CD4-positive, alpha-beta T cell treated with Interleukin-6 at 100 ng/mL for 8 hours (primary cell): ENCODE measurements at places on chromosomes 11 and 22.
A peak's percentile ranks its signal among the peaks of the same experiment; 100 is the strongest.

- no peak for DNase-seq
Observed at GRCh38 chr11:66411323-66411722, 9.5 kb upstream of the NPAS4 start.

- no peak for DNase-seq
Observed at GRCh38 chr11:119479685-119480275, 56.8 kb upstream of the THY1 start.

GRCh38 chr11:118572981-118573550, 857 bp downstream of the ARCN1 start:
- peak; percentile 28 for DNase-seq

- DNase-seq = no peak
Observed at GRCh38 chr11:2955906-2956476, 26.8 kb upstream of the PHLDA2 start.

DNA sequence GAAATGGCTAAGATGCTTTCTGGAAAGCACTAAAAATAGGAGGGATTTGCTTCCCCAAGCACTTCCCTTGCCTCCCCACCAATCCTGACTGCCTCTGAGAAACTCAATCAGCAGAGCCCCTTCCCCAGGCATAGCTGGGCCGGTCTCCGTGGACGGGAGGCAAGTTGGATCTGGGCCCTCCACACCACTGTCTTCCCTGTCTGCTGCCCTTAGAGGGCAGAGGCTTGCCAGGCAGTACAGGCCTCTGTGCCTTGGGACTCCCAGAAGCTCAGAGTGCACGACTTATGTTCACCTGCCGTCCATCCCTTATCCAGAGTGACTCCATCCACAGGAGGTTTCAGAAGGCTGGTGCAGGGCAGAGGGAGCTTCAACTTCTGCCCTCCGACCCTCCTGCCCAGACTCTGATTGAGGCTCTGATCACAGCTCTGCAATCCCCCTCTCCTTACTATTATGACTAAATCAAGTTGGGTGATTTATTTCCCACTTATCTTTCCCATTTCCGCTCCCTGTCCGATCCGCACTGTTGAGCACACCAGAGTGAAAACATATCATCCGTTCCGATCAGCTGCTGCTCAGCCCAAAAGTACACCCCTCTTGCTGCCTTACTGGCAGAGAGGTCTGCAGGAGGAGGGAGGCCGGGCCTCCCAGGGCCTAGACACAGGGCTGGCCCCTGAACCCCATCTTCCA, 71.8 kb downstream of the DSCAML1 start:
- DNase-seq = no peak

DNA sequence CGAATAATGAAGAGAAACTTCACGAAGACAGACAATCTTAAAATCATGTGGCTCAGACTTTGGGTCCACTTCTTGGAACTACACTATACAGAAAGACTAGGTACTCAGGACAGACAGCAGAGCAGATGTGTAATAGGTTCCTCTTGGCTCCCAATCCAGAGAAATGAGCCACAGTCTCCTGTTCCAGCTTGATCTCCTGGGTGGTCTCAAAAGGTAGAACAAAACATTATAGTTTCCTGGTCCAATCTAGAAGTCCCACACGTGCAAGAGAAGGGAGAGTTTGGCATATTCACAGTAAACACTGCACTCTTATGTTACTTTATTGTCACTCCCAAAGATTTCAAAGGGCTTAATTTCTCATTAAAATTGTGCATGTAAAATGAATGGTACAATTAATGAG, 134.5 kb upstream of the FIBIN start:
- no peak for DNase-seq

DNA sequence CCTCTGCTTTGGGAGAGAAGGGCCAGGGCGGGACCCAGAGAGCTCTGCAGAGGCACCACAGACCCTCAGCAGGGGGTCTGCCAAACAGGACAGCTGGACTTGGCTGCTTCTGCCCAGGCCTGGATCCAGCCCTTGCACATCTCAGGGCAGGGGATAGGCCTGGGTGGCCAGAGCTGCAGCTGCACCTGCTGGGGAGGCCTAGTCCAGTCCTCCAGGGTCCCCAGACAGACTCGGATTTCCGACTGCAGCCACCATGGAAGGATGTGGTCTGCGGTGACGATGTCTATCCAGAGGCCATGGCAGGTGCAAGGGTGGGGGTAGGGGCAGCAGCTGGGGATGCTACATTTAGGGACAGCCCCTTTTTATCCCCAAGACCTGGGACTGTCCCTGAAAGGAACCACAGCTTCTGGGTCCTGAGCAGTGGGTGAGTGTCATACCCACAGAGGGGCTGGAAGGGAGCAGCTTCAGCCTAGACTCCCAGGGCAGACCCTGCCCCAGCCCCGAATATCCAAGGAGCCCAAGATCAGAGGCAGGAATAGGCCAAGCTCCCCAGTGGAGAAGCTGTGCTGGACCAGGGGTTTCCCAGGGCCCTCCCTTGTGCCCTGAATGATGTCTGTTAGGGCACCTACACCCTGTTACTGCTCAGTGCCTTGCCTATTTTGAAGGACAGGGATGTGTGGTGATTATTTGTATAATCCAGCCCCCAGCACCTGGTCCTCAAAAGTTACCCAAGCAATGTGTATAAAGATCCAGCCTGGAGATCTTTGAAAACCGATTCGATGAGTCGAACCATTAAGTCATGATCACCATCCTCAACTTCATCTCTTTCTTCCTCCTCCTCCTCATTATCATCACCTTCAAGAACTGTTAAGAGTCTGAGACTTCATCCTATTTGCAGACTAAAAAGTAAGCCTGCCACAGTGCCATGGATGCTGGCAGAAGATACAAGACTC, 2.5 kb upstream of the IGLL5 start:
- DNase-seq = no peak

GRCh38 chr22:39135092-39135896, 17.2 kb downstream of the CBX7 start:
- DNase-seq = peak; percentile 39

DNA sequence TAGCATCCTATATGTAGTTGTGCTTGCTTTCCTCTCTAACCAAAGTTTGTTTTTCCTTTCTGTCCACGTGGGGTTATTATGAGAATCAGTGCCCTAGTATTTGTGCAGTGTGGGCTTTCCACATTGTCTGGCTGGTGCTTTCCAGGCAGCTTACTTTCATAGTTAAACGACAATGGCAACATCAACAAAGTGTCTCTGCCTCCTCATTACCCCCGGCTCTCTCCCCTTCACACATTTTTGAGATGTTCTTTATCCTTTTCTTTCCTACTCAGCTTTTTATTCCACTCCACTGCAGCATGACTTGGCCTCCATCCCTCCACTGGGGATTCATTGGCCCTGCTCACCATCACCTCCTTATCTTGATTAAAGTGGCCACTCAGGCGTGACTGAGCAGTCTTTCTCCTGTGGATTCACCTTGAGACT, 19.1 kb downstream of the SPECC1L start:
- DNase-seq = no peak

GRCh38 chr11:94871491-94872185, 101.7 kb downstream of the CWC15 start:
- DNase-seq = no peak

GRCh38 chr11:84407091-84407490, 1120.9 kb upstream of the CCDC90B start:
- DNase-seq = no peak

DNA sequence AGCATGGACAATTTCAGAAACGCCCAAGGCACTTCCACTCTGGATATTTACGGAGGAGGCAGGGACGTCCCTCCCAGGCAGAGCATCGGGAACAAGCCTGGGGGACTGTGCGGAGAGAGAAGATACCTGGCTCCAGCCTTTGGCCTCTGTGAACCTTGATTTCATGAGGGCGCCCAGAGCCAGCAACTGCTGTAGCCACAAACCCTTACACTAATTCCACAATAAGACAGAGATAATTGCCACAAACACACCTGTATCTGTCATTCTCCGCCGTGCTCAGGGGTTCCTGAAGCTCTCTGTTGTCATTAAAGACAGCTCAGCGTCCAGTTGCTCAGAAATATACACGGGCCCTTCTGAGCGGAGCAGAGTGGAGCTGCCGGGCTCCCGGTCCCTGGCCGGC, 1292.1 kb downstream of the TBC1D22A start:
- DNase-seq = no peak

DNA sequence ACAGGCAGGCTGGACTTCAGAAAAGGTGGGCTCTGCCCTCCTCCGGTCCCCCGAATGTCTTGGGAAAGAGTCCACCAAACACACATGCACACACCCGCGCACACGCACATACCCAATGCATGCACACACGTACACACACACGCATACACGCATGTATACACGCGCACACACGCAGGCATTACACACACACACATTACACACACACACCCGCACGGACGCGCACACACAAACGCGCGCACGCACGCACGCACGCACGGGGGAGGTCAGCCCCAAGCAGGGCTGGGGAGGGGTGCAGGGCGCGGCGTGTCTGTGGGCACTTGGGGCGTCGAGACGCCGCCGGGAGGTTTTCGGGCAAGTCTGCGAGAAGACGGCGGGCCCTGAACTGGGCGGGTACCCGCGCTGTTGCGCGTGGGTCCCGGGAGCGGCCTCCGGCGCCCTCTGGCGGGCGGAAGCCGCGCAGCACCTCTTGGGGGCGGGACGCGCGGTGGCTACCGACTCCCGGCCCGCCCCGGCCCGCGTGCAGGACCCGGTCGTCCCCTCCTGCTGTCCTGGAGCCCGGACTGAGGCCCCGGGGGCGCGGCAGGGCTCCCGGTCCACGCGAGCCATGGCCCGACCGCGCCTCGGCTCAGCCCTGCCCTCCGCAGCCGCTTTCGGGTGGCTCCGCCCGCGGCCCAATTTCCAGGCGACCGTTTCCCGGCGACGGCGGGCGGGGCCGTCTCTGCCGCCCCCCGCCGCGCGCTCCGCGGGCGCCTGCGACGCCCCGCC, 3.6 kb downstream of the SEPTIN5 start:
- peak; percentile 72 for DNase-seq

- no peak for DNase-seq
Observed at GRCh38 chr11:125356797-125357196, 139.3 kb downstream of the FEZ1 start.

- DNase-seq = no peak
Observed at GRCh38 chr22:22691716-22692701, 47.6 kb downstream of the GGTLC2 start.

GRCh38 chr11:121476379-121477032, 23.7 kb upstream of the SORL1-AS1 start:
- no peak for DNase-seq

GRCh38 chr11:58647141-58647699, 24.8 kb downstream of the CNTF start:
- no peak for DNase-seq

- DNase-seq = no peak
Observed at GRCh38 chr11:75639762-75640181, 29.1 kb downstream of the MAP6 start.

DNA sequence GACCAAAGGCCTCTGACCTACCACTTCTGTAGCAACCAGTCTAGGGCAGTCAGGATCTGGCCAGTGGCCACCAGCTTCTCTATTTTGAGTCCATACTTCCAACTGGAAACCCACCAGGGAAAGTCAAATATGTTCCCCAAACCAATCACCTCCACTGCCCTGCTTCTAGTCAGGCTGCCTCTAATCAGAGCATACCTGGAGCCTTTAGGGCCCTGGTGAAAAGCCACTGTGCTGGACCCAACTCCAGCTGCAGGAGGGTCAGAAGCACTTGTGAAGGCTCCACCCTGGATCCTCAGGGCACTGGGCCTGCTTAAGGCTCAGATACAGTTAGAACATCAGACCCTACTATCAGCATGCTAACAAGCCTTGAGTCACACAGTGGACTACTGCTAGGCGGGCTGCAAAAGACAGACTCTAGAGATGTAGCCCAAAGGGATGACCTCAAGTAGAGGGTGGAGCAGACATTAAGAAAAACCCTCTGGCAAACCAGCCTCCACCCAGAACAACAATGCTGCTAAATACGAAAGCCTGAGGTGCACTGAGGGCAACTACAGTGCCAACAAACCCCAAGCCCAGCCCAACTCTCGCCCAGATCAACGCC, 69.2 kb downstream of the DGCR2 start:
- no peak for DNase-seq

DNA sequence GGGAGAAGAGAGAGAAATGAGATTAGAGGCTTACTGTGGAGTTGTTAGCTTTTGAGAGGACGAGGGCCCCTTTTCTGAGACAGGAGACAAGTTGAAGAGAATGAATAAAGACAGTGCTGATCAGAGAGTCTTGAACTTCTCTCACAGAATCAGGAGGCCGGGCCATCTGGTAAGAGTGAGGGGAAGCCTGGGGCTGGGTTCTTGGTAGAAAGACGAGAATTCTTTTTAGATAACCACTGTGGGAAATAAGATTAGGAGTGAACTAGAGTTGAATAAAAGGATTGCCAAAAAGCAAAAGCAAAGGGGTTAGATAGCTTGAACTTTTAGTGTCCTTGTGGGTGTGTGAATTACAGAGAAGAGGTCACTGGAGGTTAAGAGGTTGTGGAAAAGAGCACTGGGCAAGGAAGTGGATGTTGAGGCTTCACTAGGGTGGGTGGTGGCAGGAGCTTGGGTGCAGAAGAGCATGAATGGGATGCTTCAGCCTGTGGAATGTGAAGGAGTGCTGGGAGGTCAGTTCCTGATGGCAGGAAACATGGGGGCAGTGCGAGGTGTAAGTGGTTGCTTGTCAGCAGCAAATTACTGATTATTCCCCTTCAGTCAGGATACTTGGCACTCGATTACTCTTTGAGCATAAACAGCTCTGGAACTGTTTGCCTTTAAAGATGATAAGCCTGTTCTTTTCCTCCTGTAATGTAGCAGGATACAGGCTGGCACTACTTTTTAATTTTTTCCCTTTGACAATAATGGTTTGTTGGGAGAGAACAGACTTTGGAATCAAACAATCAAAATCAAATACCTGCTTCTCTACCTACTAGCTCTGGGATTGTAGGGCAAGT, 98.3 kb downstream of the ARHGAP42 start:
- no peak for DNase-seq

GRCh38 chr11:24124876-24125275, 372.0 kb upstream of the LUZP2 start:
- DNase-seq = no peak

GRCh38 chr11:111700162-111700561, 66.0 kb downstream of the PPP2R1B start:
- DNase-seq = no peak

DNA sequence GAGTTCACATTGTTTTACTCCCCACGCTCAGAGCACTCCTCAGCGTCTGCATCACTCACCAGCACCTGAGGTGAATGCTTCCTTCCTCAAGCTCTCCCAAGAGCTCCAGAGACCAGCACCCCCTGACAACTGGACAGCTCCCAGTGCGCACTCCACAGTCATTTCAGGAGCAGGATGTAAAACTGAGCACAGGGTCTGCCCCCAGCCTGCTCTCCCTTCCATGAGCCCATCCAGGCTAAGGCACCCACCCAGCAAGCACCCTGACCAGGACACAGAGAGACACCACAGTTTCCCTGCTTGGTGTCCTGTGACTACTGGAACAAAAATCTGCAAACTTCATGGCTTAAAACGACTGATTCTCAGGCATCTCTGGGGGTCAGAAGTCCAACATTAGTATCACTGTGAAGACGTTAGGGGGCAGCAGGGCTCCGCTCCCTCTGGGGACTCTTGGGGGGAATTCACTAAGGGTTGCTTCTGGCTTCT, 3.3 kb downstream of the SCGB1D2 start:
- DNase-seq = no peak

- DNase-seq = no peak
Observed at GRCh38 chr11:111361052-111361801, 17.8 kb downstream of the POU2AF1 start.

- DNase-seq = no peak
Observed at GRCh38 chr11:20249796-20250195, 89.5 kb upstream of the DBX1 start.

- DNase-seq = no peak
Observed at GRCh38 chr22:47162865-47163264, 400.4 kb downstream of the TBC1D22A start.
